Activated CD4-positive, alpha-beta T cell treated with anti-CD3 and anti-CD28 coated beads for 24 hours (primary cell): ENCODE measurements at places on chromosomes 6 and 20.

DNA sequence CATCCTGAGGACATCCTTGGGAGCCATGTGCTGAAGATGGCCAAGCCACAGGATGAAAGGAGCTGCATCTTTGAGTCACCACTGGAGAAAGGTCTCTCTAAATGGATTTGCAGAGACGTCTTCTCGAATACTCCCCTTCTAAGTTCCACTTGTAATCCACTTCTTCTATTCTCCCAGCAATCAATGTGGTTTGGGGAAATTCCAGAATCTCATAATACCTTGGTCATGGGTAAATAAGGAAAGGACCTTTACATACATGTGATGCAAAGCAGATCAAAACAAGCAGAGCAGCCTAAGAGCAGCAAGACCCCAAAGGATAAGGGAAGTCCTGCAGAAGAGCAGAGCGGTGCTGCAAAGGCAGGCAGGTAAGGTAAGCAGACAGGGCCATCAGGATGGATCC lies 35.3 kb downstream of the TRIM38 start:
- DNase-seq = no peak

GRCh38 chr20:39188266-39188765 lies 226.2 kb downstream of the DHX35 start:
- DNase-seq = no peak

DNA sequence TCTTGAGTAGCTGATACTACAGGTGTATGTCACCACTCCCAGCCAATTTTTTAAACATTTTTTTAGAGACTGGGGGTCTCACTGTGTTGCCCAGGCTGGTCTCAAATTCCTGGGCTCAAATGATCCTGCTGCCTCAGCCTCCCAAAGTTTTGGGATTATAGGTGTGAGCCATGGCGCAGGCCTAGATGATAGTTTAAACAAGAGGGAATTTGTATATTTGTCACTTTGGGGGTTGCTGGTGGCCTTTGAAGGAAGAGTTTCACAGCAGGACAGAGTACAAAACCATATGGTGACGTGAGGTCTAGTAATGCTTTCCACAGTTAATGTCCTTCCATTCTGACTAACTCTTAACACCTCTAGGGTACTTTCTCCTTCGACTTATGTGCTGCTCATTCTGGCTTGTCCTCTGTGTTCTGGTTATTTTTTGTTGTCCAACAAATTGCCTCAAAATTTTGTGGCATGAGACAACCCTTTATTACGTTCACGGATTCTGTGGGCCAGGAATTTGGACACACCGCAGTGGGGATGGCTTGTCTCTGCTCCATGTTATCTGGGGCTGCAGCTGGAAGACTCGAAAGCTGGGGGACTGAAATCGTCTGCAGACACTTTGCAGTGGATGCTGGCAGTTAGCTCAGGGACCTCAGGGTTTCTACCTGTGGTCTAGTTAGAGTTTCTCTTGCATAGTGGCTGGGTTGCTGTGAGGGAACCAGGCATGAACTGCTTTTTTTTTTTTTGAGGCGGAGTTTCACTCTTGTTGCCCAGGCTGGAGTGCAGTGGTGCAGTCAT lies 23.0 kb upstream of the IER3 start:
- DNase-seq = no peak

GRCh38 chr6:167148021-167148420 lies 9.8 kb downstream of the GPR31 start:
- DNase-seq = no peak

DNA sequence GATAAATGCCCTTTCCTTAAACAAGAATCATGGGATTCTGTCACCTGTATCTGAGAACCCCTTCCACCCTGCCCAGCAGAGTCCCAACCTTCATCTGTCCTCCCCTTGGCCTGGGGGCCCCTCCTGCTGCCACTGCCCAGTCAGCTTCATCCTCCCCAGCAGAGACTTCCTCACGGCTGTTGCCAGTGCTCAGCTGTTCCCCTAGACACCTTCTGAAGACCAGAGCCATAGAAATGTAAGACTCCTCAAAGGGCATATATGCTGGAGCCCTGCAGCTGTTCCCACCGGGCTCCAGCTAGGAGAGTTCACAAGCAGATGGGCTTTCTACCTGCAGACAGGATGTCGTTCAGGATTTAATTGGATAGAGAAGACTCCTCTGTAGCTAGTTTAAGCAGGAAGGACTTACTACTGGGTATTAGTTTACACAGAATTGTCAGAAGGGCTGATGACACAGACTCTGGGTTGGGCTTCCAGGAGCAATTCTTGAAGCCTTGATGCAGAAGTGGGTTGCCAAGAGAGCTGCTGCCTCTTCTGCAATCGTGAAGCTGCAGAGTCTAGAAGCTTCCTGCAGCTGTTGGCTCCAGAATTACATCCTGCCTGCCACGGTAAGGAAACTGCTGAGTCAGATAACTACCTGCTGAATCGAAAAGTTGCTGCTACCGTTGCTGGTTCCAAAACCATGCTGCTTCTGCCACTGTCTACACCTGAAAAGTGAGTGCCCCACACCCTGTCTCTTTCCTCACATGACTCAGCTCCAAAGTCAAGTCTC lies 57.1 kb upstream of the MLN start:
- DNase-seq = no peak

DNA sequence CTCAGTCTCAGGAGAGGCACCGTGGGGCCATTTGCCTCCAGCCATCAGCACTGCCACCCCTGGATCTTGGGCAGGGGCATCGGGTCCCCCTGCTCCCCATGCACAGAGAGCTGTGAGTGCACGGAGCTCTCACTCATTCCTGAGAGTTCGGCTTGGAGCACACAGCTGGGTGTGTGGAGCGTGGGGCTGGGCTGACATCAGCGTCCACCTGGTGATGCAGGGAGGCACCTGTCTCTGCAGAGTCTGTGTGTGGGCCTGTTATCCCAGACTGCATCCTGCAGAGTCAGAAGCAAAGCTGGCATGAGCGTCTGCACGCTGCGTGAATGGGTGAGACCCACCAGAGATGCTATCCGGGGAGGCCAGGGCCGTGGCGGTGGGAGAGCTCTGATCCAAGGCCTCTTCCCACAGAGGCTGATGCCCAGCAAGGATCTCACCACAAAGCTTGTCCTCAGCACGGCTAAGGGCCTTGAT lies 248.8 kb upstream of the AFDN start:
- no peak for DNase-seq

- DNase-seq = no peak
These were observed 12.6 kb downstream of the KIF16B start for GRCh38 chr20:16560661-16561060.

- DNase-seq = no peak
These were observed 97.2 kb downstream of the ADTRP start for GRCh38 chr6:11681357-11681756.

DNA sequence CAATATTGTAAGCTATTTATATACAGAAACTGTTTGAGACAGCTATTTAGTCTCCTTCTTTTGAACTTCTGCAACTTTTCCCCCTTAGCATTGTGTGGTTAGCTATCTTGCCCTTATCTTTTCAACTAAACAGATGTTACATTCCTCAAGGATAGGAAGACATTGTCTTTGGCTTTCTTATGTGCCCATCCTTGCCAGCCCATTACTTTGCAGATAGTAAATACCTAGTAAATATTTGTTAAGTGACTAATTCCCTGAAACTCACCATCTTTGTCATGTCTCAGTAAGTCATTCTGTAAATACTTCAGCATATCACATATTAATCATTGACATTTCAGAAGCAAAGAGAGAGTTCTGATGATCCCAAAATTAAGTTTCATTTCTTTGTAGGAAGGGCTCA lies 69.1 kb upstream of the FLRT3 start:
- no peak for DNase-seq

DNA sequence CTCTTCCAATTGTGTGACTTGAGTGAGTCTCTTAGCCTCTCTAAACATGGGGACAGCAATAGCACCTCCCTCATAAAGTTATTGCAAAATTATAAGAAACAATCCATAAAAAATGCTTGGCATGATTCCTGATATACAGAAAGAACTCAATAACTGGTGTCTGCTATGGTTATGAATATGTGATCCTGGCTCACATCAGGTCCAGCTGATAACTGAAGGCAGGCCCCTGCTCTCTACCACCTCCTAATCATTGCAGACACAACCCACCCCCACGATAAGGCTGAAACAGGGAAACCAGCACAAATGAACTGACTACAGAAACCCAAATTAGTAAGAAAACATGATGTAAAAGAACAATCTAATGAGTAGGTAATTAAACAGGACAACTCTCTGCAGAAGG lies 5.4 kb downstream of the TRIM15 start:
- no peak for DNase-seq

DNA sequence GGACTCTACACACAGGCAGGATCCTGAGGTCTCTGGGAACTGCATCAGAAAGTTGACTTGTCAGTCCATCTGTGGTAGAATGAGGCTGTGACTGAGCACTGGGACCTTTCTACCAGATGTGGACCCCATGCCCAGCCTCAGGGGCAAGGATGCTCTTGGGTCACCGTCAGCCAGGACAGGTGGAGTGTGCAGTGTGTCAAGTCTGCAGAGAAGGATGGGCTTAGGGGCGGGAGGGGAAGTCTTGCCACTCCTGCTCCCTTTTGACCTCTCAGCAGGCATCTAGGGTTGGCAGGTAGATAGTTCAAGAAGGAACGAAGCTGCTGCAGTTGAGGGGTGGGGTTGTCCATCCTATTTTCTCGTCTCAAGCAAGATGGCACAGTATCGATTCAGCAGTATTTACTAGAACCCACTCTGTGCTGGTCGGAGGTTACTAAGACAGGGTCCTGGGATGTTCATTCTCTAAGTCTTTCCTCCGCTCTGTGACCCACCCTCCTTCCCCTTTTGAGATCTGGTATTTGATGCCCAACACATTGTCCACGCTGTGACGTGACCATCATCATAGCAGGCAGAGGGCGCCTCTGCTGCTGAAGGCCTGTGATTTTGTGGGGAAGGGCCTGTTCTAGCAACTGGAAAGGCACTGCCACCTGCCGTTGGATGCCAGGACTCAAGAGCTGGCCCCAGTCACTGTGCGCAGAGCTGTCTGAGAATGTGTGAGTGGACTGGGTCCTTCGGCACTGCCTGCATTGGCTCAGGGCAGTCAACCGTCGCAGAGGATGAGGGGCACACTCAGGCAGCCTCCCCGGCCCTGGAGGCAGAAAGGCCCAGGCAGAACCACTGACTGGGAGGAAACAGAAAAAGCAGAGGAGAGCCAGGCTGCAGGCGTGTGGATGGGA lies 23.2 kb downstream of the RBCK1 start:
- no peak for DNase-seq

DNA sequence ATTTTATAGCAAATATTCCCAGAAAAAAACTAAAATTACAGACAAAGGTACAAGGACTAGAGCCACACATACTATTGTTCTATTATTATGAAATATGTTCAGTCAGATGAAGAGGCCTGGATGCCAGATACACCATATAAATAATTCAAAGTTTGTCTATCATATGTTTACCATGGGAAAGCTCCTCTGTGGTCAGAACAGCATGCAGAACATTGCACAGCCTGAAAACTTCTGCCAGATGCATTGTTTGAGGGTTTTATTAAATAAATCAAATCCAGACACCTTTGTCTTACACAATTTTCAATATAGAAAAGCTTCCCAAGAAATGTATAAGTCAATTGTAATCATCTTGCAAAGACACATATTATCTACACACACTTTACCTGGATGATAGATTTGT lies 35.0 kb upstream of the COL21A1 start:
- DNase-seq = no peak

DNA sequence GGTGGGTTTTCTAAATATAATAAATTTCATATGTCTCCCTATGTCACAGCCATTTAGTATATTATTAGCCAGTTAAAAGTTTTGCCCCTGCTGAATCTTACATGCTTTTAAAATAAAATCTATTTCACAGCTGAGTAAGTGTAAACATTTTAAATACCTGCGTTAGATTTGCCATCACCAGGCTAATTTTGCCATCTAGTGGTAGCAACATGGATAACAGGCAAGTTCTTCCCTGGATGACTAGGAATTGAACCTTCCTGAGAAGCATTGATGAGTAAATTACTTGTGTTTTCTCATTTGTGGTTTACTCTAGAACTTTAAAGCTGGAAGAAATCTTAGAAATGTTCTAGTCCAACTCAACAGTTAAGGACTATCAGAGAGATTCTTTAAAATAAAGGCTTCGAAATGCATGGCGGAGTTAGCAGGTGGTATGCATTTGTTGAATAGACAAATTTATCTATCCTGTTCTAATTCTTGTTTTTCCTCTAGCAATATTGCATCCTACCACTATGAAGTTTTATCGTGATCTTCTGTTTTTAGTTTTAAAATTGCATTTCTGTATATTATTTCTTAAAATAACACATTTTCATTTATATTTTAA lies 2.6 kb downstream of the PRSS35 start:
- no peak for DNase-seq

- DNase-seq = no peak
These were observed 451.7 kb downstream of the GRIK2 start for GRCh38 chr6:101845172-101845571.

GRCh38 chr20:23526850-23527249 lies 35.9 kb downstream of the CST8 start:
- no peak for DNase-seq

DNA sequence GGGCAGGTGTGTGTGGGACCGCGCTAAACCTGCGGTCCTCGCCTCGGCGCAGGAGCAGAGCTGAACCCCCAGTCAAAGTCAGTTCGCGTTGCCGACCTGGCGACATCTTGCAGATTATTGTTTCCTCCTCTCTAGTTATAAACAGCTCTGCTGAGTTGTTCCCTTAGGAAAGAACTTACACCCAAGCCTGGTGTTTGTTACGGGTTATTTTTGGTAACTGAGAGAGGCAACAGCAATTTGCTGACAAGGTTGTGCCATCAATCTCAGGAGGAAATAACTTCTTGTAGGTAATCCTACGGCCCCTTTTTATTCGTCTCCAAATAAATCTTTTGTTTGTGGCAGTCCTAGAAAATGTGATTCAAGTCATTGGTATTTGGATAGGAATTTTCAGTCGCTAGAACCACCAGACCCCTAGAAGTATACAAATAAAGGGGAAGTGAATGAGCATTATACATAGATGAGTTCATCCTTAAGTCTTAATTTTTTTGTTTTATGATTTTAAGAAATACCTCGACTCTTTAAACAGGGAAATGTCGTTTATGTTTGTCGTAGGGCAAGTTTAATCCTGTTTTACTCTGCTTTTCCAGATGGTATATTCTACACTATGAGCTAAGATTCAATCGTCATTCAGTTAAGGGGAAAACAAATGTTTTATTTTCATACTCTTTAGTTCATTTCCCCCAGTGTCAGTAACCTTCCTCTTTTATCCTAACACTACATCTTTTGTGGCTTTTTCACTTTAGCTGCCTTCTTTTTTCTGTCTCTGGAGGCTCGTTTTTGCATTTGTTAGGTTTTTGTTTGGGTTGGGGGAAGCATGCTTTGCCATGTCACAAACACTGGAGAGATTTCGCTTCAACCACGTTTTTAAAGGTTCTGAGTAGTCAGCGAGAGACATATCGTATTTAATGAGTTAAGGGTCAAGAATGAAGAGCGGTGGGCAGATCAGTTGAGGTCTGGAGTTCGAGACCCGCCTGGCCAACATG lies 1.2 kb downstream of the PM20D2 start:
- DNase-seq = peak; percentile 14

- no peak for DNase-seq
These were observed 584.7 kb downstream of the RFPL4B start for GRCh38 chr6:112931832-112932231.
